ENCODE measurements at places on chromosomes 13 and 19. TPM values are rescaled to one million over a fixed set of nuclear protein-coding genes. Genes with fewer than 3 reads are reported as not detected.

DNA sequence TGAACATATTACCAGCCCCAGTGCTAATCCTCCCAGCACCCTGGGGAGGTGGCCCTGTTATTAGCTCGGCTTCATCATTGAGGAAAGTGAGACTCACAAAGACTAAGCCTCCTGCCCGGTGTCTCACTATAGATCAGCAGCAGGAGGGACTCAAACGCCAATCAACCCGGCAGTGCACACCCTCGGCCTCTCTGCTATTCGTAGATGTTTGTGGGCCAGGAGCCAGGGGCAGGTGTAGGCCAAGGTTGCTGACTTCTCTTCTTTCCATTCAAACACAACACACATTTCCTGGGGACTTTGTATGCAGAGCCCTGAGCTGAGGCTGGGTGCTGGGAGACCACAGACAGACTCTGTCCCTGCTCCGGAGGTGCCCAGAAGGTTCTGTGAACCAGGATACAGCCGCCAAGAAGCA, 9.4 kb upstream of the SBK3 start:
- DNase-seq, result no peak

DNA sequence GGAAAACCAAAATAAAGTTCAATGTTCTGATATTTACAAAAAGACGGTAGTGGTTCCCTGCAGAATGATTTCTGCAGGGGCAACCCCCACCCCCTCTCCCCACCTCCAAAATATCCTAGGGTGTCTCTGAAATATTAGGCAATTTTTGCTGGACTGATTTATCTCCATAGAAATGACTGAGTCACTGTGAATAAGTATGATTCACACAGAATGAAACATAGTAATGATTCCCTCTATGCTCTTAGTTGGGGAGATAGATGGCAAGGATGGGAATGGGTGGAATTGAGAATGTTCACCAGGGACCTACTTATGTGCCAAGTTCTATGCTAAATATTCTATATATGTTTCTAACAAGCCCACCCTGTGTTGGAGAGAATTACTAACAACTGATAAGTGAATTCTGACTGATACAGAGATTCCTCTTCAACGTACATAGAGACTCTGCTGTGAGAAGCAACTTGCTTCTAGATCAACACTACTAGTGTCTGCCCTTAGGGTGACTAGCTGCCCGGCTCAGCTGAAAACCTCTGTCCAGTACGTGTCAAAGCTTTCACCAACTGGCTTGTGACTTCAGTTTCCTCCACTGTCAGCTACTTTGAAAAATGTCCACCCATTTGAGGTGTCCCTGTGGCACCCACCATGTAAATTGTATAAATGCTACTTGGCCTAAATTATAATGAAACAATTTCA, 38.4 kb upstream of the RAP2A start:
- no peak for DNase-seq

- DNase-seq, result no peak
Measured at GRCh38 chr13:29073755-29074154, 253.6 kb downstream of the MTUS2 start.

- DNase-seq, result no peak
Measured at GRCh38 chr13:60326273-60326672, 70.7 kb upstream of the TDRD3 start.

DNA sequence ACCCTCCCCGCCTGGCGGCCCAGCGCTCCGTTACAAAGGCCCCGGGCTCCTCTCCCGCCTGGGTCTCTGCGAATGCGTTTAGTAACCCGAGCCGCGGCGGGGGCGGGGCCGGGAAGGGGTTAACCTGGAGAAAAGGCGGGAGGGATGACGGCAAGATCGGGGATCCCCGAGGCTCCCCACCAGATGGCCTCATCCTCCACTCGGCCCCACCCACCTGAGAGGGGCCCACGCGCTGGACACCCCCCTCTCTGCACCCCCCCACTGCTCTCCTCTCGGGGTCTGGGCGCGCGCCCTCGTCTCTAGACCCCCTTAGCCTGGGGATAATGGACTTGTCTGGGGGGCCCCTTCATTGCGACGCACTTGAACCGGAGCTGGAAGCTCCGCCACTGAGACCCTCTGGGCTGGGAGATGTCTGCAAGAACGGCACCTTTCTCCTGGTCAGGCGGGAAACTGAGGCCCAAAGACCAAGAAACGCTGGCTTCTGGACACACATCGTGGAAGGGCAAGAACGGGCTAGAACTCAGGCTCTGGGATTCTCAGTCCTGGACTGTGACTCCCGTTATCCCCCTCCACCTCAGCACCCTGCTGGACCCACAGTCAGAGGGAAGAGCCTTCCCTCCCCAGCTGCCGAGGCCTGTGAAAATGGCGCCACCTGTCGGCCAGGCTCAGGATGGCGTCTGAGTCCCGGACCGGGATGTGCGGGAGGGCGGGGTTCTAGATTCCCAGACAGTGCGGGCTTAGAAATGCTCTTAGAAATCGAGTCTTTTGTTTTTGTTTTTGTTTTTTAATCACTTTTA, 2.9 kb upstream of the LTBP4 start:
- peak; percentile 96 for DNase-seq

GRCh38 chr19:3606690-3607289, at the start of gene TBXA2R:
TSS of gene TBXA2R (minus strand) at chr19:3606875. CDS start at chr19:3600634, 6,241 bp downstream.
- peak; percentile 94 for DNase-seq

GRCh38 chr13:111283991-111284390, 36.5 kb upstream of the TEX29 start:
- peak; percentile 31 for DNase-seq

The PNMA8A gene
- polyA plus RNA-seq, result 10.7 TPM

The LILRB4 gene
- polyA plus RNA-seq, result 1.4 TPM

The FUT1 gene
- 3.0 TPM for polyA plus RNA-seq

The SULT2A1 gene
- polyA plus RNA-seq, result not detected

The SIGLEC10 gene
- polyA plus RNA-seq, result 0.77 TPM

The IGFL2 gene
- polyA plus RNA-seq, result 0.14 TPM

All from right cardiac atrium (tissue), 5 donors.